ENCODE measurements at places on chromosomes 16 and 17. TPM values are rescaled to one million over a fixed set of nuclear protein-coding genes. Genes with fewer than 3 reads are reported as not detected.
A peak's percentile ranks its signal among the peaks of the same experiment; 100 is the strongest.

The SEBOX gene
- not detected for total RNA-seq

The KIF2B gene
- not detected for total RNA-seq

The CACNG5 gene
- not detected for total RNA-seq

The CDH5 gene
- 9.0 TPM for total RNA-seq

The ARL5C gene
- not detected for total RNA-seq

The KIF22 gene
- total RNA-seq = 21.9 TPM

- no peak overlapping the region for H3K27ac ChIP-seq
- H3K4me1 ChIP-seq = no peaks in the 10 kb centered on the region
- DNase-seq = no peak
- H3K4me3 ChIP-seq = no peak overlapping the region
- no peaks in the 10 kb centered on the region for H3K27me3 ChIP-seq
- no peaks in the 10 kb centered on the region for H3K36me3 ChIP-seq
Observed at GRCh38 chr17:63503341-63503705, 19.8 kb upstream of the KCNH6 start.

DNA sequence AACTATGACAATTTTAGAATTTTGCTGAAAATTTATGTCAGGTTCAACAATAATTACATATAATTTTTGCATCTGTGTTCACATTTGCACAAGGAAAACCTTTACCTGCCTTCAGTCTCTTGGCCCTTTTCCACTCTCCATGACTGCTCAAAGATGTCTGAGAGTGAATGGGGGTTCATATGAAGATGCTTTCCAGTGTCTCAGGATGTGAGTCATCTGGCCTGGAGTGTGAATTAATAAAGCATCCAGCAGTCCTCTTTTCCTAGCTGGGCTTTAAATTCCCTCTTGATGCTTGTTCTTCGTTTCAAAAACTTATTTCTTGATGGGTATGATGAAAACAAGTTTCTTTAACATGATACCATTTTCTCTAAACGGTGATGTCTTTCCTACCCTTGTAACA lies 99.9 kb downstream of the CDK5R1 start:
- H3K4me1 ChIP-seq = no peaks in the 10 kb centered on the region
- H3K36me3 ChIP-seq = no peaks in the 10 kb centered on the region
- no peaks in the 10 kb centered on the region for H3K27me3 ChIP-seq
- H3K27ac ChIP-seq = no peak overlapping the region
- H3K4me3 ChIP-seq = no peak overlapping the region
- DNase-seq = no peak

DNA sequence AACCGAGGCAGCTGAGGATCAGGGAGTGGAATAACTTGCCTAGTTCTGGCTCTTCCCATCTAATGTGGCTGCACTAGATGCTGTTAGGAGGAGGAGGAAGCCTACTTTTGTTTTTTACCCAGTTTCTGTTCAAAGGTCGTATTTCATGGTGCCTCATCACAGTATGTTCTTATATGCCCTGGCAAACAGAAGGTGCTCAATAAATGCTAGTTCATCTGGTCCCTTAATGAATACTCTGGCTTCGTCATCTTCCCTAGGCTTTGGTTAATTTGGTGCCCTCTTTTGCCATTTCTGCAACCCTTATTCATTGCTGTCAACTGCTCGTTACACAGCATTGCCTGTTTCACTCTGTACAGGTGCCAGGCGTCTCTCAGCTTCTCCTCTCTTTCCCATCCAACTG lies 151.7 kb downstream of the WWOX start:
- no peak overlapping the region for H3K4me3 ChIP-seq
- no peaks in the 10 kb centered on the region for H3K27me3 ChIP-seq
- DNase-seq = no peak
- no peaks in the 10 kb centered on the region for H3K4me1 ChIP-seq
- H3K27ac ChIP-seq = no peak overlapping the region
- no peaks in the 10 kb centered on the region for H3K36me3 ChIP-seq

GRCh38 chr17:35189291-35189690 lies 4.9 kb downstream of the SLC35G3 start:
- no peaks in the 10 kb centered on the region for H3K4me1 ChIP-seq
- DNase-seq = no peak
- no peak overlapping the region for H3K4me3 ChIP-seq
- no peak overlapping the region for H3K27ac ChIP-seq

DNA sequence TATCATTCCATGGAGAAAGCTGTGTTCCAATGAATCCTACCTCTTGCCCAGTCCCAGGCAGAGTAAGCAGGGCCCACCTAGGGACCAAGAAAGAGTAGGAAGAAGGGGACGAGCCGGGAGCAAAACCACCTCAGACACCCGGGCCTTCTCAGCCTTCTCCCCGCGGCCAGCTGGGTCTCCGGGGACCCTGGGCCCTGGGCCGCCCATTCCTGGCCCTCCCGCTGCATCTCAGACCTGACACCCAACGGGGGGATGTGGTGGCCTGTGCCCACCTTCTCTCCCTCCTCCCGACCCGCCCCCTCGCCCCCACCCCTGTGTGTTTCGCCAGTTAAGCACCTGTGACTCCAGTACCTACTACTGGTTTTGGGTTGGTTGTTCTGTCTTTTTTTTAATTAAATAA lies 11.4 kb upstream of the CACNG1 start:
- H3K4me1 ChIP-seq = no peaks in the 10 kb centered on the region
- no peak overlapping the region for H3K4me3 ChIP-seq
- no peak overlapping the region for H3K27ac ChIP-seq
- no peaks in the 10 kb centered on the region for H3K36me3 ChIP-seq
- DNase-seq = no peak

GRCh38 chr16:29812754-29813643 lies 1.0 kb downstream of the PRRT2 start:
- DNase-seq = peak; percentile 50
- H3K27ac ChIP-seq = no peak overlapping the region
- no peaks in the 10 kb centered on the region for H3K36me3 ChIP-seq
- H3K4me3 ChIP-seq = no peak overlapping the region
- H3K4me1 ChIP-seq = peaks cover 2% of the 10 kb centered on the region

DNA sequence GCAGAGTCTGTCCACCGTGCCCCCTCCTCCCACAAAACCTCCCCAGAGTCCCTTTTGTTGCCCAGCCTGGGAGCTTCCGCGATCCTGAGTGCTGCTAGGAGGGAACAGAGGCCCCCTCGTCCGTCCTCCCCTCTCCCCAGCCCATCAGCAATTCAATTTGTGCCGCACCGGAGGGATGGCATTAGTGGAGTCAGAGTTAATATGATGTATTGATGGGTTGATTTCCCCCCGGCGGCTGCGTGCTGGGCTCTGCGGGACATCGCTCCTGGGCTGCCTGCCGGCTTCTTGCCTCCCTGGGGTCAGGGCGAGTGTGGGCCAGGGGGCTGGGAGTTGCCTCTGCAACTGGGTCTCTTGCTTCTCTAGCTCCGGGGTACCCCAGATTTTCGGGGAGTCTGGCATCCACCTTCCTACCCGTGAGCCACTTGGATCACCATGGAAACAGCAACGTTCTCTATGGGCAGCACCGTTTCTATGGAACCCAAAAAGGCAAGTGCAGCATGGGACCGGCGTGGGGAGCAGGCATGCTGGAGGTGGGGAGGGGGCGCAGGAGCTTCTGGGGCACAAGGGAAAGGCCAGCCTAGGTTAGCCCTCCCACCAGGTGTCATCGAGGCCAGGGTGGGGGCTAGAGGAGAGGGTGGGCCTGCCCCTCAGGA lies 42.9 kb downstream of the BAHCC1 start:
- no peak overlapping the region for H3K4me3 ChIP-seq
- H3K27me3 ChIP-seq = no peaks in the 10 kb centered on the region
- H3K4me1 ChIP-seq = no peaks in the 10 kb centered on the region
- H3K36me3 ChIP-seq = no peaks in the 10 kb centered on the region
- no peak overlapping the region for H3K27ac ChIP-seq
- DNase-seq = no peak

GRCh38 chr17:44493339-44493738 lies 9.9 kb downstream of the GPATCH8 start:
- H3K27ac ChIP-seq = no peak overlapping the region
- no peaks in the 10 kb centered on the region for H3K36me3 ChIP-seq
- no peak overlapping the region for H3K4me3 ChIP-seq
- DNase-seq = no peak
- no peaks in the 10 kb centered on the region for H3K4me1 ChIP-seq

GRCh38 chr17:80969674-80970043 lies 22.0 kb upstream of the CHMP6 start:
- H3K4me1 ChIP-seq = no peaks in the 10 kb centered on the region
- H3K27ac ChIP-seq = no peak overlapping the region
- H3K36me3 ChIP-seq = no peaks in the 10 kb centered on the region
- H3K27me3 ChIP-seq = no peaks in the 10 kb centered on the region
- no peak overlapping the region for H3K4me3 ChIP-seq

DNA sequence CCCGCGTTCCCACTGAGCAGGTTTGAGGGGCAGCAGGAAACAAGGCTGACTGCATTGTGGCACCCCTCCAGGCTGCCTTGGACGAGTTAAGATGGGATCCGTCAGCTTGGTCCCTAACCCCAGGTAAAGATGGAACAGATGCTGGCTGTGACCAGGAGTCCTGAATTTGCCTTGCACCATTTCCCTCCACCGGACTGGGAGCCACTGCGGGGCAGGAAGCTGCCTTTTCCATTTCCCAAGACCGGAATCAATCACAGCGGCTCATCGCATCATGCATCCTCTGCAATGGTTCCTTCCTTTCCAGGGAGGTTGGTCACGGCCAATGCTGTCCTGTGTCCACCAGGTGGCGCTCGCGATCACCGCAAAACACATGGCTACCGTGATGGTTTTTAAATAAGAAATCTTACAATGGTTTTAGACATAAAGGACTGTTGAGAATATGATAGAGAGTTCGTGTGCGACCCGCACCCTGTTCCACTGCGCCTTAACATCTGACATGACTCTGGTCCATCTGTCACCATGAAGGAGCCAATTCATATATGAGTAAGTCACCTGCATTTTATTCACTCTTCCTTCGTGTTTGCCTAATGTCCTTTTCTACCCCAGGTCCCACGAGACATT lies 6.8 kb upstream of the MEAK7 start:
- H3K27ac ChIP-seq = no peak overlapping the region
- no peak overlapping the region for H3K4me3 ChIP-seq
- no peaks in the 10 kb centered on the region for H3K4me1 ChIP-seq
- H3K27me3 ChIP-seq = no peaks in the 10 kb centered on the region
- DNase-seq = peak; percentile 84
- H3K36me3 ChIP-seq = no peaks in the 10 kb centered on the region

DNA sequence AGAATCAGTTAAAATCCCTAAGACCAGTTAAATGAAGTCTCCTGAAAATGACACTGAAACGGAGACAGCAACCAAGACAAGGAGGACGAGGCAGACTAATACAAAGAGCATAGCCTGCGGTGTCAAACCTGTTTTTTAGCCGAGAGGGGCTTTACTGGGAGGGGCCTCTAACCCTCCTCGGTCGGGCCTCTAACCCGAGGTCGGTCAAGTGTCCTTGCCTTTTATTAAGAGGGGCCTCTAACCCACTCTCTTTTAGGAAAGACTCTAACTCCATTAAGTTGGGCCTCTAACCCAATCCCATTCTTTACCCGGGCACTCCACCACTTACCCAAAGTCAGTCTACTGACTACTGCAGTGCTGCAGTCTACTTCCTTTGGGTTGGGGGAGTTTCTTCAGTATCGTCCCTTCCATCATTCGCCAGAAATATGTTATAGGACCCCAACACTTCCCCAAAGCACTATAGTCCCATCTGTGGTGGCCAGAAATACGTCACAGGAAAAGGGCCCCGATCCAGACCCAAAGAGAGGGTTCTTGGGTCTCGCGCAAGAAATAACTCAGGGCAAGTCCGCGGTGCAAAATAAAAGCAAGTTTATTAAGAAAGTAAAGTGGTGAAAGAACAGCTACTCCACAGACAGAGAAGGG lies 39.2 kb upstream of the ARL4D start:
- peak overlapping the region; percentile 56 for H3K4me3 ChIP-seq
- peaks cover 8% of the 10 kb centered on the region for H3K4me1 ChIP-seq
- H3K36me3 ChIP-seq = no peaks in the 10 kb centered on the region
- no peak for DNase-seq
- H3K27me3 ChIP-seq = no peaks in the 10 kb centered on the region
- H3K27ac ChIP-seq = peak overlapping the region; percentile 93

- no peak overlapping the region for H3K27ac ChIP-seq
- no peaks in the 10 kb centered on the region for H3K4me1 ChIP-seq
- DNase-seq = no peak
- H3K36me3 ChIP-seq = no peaks in the 10 kb centered on the region
- no peaks in the 10 kb centered on the region for H3K27me3 ChIP-seq
Observed at GRCh38 chr16:51193879-51194278, 42.8 kb upstream of the SALL1 start.

DNA sequence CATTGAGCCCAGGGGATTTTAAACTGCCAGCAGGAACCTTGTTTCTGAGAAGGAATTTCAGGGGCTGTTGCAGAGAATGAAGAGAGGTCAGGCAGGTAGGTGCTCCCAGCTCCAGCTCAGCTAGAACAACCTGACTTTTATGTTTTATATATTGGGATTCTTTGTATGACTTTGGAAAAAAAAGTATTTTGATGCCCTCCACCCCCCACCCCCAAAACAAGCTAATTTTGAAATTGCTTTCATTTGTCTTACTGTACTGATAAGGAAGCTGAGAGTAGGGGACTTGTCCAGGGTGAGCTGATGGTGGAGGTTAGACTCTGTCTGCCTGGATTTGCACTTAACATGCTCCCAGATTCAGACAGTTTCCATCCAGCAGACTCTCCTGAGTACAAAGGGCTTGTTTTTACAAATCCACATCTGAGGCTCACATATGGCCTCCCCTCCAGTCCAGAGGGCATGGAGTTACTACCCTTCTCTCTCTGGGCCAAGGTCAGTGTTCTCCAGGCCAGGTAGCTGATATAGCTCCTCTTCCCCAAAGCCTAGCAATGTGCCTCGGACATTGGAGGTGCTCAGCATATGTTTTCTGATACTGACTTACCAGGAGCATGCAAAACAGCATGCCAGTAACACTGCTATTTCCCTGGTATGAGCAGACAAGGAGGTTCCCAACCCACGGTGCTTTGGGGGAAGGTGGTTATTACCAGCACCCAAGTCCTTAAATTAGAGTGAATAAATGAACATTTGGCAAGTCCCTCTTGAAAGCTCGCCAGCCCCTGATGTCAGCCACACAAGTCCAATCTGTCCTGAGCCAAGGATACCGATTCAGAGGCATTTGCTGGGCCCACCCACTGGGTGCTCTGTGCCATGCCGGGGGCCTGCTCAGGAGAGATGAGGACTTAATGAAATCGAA lies 11.3 kb downstream of the STX1B start:
- no peaks in the 10 kb centered on the region for H3K36me3 ChIP-seq
- H3K27ac ChIP-seq = peak overlapping the region; percentile 99
- no peaks in the 10 kb centered on the region for H3K27me3 ChIP-seq

- H3K27me3 ChIP-seq = no peaks in the 10 kb centered on the region
- peak; percentile 92 for DNase-seq
- H3K27ac ChIP-seq = peak overlapping the region; percentile 98
- H3K36me3 ChIP-seq = peaks cover 18% of the 10 kb centered on the region
- H3K4me1 ChIP-seq = no peaks in the 10 kb centered on the region
Observed at GRCh38 chr16:56932721-56933619, 1.0 kb downstream of the HERPUD1 start.

DNA sequence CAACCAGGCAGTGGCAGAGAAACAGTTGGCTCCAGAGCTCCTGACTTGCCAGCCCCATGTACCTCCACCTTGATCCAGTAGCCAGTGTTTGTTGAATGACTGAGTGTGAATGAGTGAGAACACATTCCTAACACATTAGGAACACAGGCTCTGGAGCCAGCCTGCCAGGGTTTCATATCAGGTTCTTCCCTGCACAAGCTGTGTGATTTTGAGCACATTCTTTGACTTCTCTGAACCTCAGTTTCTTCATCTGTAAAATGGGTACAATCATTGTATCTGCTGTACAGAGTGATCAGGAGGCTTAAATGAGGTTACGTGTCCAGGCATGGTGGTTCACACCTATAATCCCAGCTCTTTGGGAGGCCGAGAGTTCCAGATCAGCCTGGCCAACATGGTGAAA lies 13.3 kb upstream of the RMI2 start:
- H3K27me3 ChIP-seq = no peaks in the 10 kb centered on the region
- H3K4me3 ChIP-seq = no peak overlapping the region
- no peak for DNase-seq
- H3K27ac ChIP-seq = no peak overlapping the region

All from right lobe of liver (tissue), 6 donors.